ENCODE measurements at places on chromosomes 2 and 18.

GRCh38 chr2:197633109-197633657, 42.2 kb downstream of the RFTN2 start:
- DNase-seq, result no peak

DNA sequence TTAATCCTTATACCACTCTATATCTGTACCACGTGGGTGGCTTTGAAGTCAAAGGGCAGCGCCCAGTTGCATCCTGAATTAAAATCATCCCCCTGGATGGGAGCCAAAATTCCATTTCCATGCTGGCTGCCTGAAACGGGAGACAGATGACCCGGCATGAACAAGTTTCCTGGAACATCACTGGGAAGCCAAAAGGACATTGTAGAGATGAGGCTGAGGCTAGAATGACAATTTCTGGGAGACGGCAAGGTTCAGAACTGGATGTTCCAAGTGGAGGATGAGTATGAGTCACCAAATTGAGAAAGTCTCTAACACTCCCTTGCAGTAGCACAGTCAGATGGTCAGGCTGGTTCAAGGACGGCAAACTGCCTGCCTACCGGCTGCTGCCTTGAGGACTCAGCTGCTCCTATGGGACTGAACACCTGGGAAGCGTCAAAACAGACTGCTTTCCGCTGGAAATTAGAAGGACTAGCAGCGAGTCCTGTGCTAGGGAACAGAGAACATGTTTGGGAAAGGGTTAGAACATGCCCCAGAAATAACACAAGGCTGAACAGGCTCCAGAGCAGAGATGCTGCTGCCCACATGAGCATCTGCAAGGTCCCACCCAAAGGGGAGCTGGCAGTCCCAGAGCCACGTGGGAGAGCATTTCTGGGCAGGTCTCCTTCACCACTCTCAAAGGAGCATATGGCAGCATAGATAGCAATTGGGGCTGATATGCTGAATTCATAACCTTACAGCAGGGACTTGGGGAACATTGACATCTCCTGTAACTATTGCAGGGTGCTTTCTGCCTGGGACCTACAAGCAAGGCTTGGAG, 32.0 kb downstream of the YPEL5 start:
- no peak for DNase-seq

- DNase-seq, result no peak
Observed at GRCh38 chr18:12092398-12093229, 1.0 kb upstream of the ANKRD62 start.

DNA sequence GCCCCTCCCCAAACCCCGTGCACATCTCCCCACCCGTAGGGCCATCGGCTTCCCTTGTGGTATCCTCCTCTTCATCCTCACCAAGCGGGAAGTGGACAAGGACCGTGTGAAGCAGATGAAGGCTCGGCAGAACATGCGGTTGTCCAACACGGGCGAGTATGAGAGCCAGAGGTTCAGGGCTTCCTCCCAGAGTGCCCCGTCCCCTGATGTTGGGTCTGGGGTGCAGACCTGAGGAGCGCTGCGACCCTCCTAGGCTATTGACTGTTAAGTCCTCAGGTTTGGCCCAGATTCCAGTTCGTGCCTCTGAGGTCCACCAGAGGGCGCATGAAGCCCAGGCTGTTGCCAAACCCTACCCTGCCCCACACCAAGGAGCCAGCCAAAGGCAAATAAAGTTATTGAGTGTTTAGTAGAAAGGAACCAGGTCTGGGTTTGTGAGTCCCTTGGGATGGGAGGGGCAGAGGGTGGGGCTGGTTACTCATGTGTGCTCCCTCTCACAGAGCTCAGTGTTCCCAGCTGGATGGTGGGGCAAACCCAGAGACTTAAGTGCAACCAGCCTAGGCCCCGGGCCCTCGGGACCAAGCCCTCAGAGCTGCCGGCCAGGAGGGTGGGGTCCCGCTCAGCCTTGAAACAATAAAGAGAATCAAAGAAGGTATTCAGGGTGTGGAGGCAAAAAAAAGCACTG, 2.4 kb downstream of the PNKD start:
- DNase-seq, result peak; percentile 84

GRCh38 chr2:230879891-230880290, 15.1 kb downstream of the ITM2C start:
- DNase-seq, result no peak

- DNase-seq, result no peak
Observed at GRCh38 chr2:86280191-86280667, 57.2 kb downstream of the REEP1 start.

DNA sequence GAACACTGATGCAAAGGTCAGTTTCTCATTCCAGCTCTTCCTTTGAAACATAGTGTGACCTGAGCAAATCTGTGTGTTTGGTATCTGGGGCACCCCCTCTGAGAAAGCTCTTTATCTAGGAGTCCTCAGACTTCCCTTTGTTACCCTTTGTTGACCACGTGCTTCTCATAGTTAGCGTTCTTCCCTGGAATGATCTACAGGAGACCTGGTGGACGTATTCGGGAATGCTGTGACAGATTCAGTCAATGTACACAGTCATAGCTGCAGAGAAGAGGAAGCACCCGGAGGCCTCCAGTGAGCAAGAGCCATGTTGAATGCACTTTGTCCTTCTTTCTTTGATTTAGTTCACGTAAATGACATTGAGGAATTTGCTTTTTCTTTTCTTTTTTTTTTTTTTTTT, 10.7 kb upstream of the CHMP1B start:
- DNase-seq, result no peak

DNA sequence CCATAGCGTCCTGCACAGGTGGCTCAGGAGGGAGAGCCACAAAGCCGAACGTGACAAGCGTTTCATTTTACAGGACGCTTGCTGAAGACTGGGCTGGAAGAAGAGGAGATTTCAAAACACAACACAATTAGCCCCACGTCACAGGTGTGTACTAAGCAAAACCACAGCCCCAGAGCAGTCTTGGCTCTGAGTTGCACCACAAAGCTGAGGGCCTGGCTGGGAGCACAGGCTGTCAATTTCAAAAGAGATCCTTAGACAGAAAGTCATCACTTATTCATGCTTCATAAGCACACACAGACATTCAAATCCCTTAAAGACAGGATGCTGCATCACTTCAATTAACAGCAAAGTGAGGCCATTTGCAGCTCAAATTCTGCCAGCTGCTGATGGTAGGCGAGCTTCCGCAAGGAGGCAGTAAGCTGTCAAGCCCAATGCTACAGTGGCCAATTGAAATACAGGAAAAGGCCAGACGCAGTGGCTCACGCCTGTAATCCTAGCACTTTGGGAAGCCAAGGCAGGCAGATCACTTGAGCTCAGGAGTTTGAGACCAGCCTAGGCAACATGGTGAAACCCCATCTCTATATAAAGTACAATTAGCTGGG, 79.6 kb downstream of the SKA1 start:
- DNase-seq, result no peak
